ENCODE measurements at places on chromosomes 5 and 9.

GRCh38 chr9:106872641-106873040 lies 9.7 kb downstream of the ZNF462 start:
- H3K4me3 ChIP-seq: no peak overlapping the region
- H3K4me1 ChIP-seq: peaks cover 37% of the 10 kb centered on the region
- DNase-seq: no peak

- no peak overlapping the region for H3K27ac ChIP-seq
- H3K4me3 ChIP-seq: no peak overlapping the region
- H3K36me3 ChIP-seq: no peaks in the 10 kb centered on the region
- no peaks in the 10 kb centered on the region for H3K27me3 ChIP-seq
- no peaks in the 10 kb centered on the region for H3K4me1 ChIP-seq
Observed at GRCh38 chr9:87827341-87827740, 55.3 kb upstream of the SPATA31E1 start.

DNA sequence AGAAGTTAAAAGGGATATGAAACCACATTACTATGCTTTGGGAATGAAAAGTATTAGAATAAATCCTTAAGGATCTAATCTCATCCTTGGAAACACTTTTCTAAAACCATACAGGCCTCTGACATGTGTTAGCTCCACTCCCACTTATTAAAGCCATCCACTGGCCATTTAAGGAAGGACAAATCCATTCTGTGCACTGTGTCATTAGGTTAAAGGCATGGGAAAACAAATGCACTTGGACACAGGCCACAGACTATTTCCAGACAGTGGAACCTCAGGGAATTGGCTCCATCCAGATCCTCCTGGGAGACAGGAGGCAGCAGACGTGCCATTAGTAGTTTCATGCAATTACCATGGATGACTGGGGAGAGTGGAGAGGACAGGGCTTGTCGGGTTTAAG lies 454.9 kb downstream of the ENC1 start:
- H3K36me3 ChIP-seq: no peaks in the 10 kb centered on the region
- no peak overlapping the region for H3K4me3 ChIP-seq
- no peak overlapping the region for H3K27ac ChIP-seq
- peaks cover 2% of the 10 kb centered on the region for H3K4me1 ChIP-seq
- DNase-seq: no peak

GRCh38 chr9:5688109-5688508 lies 59.2 kb downstream of the RIC1 start:
- no peak overlapping the region for H3K4me3 ChIP-seq
- no peak overlapping the region for H3K27ac ChIP-seq
- no peaks in the 10 kb centered on the region for H3K27me3 ChIP-seq

DNA sequence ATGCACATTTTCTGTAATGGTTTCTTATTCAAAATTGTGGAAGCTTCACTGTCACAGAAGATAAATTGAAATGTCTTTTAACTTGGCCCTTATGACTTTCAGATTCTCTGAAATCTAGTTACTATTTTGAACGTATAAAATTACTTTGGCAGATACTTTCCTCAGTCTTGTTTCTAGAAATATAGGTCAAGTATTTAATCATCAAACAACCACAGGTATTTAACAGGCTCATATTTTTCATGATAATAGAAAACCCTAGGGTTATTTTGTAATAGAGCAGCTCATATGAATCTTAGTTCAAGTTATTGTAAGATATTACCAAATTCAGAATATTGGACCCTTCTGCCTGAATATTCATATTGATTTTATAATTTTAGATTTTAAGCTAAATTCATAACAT lies 236.0 kb upstream of the CDH18 start:
- H3K36me3 ChIP-seq: no peaks in the 10 kb centered on the region
- H3K4me1 ChIP-seq: no peaks in the 10 kb centered on the region
- H3K4me3 ChIP-seq: no peak overlapping the region

DNA sequence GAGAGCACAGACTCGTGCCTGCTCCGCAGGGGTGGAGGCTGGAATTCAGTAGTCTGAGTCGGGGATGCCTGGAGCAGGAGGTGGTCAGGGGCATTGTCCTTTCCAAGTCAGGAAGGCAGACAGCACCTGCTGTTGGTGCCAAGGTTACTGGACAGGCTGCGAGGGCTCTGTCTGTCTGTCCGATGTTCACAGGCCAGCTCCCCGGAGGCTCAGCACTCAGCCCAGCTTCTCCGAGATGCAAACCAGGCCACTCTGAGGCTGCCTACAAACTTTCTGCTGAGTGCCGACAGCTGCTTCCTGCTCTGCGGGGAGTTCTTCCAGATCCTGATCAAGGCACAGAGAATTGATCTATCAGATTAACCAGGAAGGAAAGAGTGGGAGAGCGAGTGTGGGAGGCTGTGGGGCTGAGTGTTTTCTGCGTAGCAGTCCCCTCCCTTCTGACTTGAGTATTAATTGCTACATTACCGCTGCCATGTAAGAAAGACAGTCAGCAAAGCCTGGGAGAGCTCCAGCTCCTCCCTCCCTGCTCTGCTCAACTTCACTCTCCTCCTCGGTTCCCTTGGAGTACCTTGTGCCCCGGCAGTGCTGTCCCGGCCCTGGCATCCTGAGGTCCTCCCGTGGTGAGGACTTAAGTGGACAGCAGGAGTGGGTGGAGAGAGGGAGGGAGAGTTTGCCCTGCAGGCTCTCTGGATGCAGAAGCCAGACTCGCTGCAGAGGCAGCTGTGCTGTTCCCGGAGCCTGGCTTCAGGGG lies 36.0 kb downstream of the KCNMB1 start:
- peaks cover 12% of the 10 kb centered on the region for H3K4me1 ChIP-seq
- peak overlapping the region; percentile 6 for H3K27ac ChIP-seq
- H3K36me3 ChIP-seq: no peaks in the 10 kb centered on the region
- DNase-seq: no peak
- no peaks in the 10 kb centered on the region for H3K27me3 ChIP-seq

DNA sequence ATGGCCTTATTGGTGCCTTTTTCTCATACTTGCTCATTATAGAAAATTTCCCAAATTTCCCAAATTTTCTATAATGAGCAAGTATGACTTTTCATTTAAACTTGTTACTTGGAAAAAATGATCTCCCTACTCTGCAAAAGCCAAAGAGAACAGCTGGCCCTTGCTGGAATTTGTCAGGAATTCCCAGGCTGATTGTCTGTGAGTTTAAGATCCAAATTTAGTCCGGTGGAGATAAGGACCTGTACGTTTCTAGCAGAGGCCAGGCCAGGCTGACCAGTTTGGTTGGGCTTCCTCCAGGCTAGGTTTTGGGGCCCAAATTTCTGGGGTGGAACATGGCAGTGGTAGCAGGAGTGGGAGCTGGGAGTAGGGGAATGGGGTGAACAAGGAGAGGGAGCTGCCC lies 51.9 kb downstream of the NEURL1B start:
- H3K36me3 ChIP-seq: no peaks in the 10 kb centered on the region
- peak overlapping the region; percentile 41 for H3K27ac ChIP-seq
- peak; percentile 33 for DNase-seq
- peaks cover 27% of the 10 kb centered on the region for H3K4me1 ChIP-seq

DNA sequence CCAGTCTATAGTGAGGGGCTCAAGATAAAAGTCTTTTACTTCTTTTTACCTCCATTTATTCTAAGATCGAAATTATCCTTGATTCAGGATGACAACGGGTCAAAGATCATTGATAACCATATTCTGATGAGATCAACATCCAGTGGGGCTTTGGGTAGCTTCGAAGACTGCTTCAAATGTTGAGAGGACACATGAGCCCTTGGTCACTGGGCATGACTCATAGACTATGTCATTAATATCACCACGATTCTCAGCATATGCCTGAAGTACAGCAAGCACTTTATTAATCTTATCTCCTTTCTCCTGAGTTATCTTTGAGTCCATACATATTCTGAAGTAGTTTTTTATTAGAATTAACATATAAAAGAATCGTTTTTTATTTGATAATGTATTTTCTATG lies 117.1 kb upstream of the DAB2 start:
- H3K4me3 ChIP-seq: no peak overlapping the region
- no peaks in the 10 kb centered on the region for H3K27me3 ChIP-seq
- H3K4me1 ChIP-seq: peaks cover 7% of the 10 kb centered on the region
- no peak for DNase-seq

GRCh38 chr5:107814183-107814827 lies 143.6 kb upstream of the EFNA5 start:
- no peak overlapping the region for H3K27ac ChIP-seq
- no peaks in the 10 kb centered on the region for H3K4me1 ChIP-seq
- no peak for DNase-seq
- no peaks in the 10 kb centered on the region for H3K27me3 ChIP-seq
- H3K4me3 ChIP-seq: no peak overlapping the region

DNA sequence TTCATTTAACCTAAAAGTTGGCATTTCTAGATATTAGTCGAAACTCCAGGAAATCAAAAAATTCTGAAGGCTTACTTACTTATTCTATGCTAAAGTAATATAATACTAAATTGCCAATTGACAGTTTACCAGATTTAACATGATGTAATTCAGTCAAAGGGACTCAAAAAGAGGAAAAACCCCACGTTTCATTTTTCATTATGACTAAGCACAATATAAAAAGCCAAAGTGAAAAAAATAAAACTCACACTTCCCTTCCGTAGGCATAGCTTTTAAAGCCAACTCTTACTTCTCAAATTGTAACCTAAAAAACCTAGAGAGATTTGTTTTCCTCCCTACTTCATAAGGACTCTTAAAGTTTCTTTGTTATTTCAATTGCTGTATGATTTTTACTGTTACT lies 146.6 kb downstream of the RAPGEF6 start:
- no peaks in the 10 kb centered on the region for H3K27me3 ChIP-seq
- H3K4me1 ChIP-seq: peaks cover 2% of the 10 kb centered on the region
- no peak overlapping the region for H3K27ac ChIP-seq
- H3K36me3 ChIP-seq: no peaks in the 10 kb centered on the region
- no peak overlapping the region for H3K4me3 ChIP-seq
